ENCODE measurements at places on chromosomes 1 and 21.
A peak's percentile ranks its signal among the peaks of the same experiment; 100 is the strongest.

DNA sequence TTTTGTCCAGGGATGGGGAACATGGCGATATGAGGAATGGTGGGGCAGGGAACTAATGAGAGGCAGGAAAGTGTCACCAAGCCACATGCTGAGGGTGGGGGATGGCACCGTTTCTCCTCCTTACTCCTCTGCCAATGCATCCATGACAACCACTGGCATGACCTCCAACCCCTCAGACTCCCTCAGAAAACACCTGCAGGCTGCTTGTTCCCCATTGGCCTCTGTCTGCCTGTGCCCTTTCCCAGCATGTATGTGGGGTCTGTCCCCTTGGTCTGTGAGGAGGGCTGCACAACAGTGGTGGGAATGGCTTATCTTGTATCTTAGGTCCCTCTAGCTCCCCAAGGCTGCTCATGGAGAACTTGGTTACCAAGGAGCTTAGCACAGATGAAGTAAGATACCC lies 137.2 kb upstream of the NGF start:
- DNase-seq: no peak

DNA sequence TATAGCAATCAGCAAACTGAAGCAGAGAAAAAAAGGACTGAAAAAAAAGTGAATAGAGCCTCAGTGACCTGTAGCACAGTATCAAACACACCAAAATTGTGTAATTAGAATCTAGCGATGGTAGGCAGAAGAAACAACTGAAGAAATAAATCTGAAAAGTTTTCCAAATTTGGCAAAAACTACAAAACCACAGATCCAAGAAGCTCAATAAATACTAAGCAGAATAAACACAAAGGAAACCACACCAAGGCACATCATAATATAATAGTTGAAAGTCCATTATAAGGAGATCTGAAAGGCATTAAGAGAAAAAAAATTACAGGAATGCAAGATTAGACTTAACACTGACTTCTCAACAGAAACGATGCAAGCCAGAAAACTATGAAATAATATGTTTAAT lies 7.1 kb upstream of the IL12RB2 start:
- DNase-seq: no peak

GRCh38 chr1:208461680-208462079 lies 217.5 kb upstream of the PLXNA2 start:
- DNase-seq: no peak

- DNase-seq: peak; percentile 31
Observed at GRCh38 chr1:147534386-147534785, 6.9 kb upstream of the BCL9 start.

- no peak for DNase-seq
Observed at GRCh38 chr1:200365897-200366426, 43.9 kb downstream of the ZNF281 start.

All from cardiac fibroblast (primary cell).